GF-D8 (cell line): ENCODE measurements at places on chromosomes 6 and 20.

- DNase-seq = no peak
Measured at GRCh38 chr6:137390334-137390733, 103.9 kb downstream of the OLIG3 start.

- no peak for DNase-seq
Measured at GRCh38 chr6:35470663-35471120, 2.5 kb downstream of the RPL10A start.

- no peak for DNase-seq
Measured at GRCh38 chr20:48617481-48617880, 210.3 kb downstream of the PREX1 start.

GRCh38 chr20:19099596-19100545 is 112.6 kb upstream of the SLC24A3 start:
- no peak for DNase-seq

DNA sequence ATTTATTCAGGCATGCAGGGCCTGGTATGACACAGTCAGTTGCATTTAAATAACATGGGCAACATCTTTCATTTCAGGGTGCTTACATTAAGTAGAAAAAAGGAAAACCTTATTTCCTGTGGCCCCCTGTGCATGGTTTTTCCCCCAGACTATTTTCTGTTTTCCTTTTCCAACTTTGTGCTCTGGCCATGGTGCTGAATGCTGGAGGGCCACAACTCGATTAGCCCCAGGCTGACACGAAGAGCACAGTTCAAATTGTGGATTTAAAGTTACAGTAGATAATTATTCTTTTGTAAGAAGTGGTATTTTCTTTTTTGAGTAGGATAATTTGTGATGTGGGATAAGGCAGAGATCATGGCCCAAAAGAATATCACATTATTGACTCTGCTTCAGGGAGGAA is 332.0 kb downstream of the HAO1 start:
- DNase-seq = no peak

GRCh38 chr6:146905181-146905704 is 299.0 kb upstream of the STXBP5 start:
- no peak for DNase-seq

- DNase-seq = no peak
Measured at GRCh38 chr6:10999994-11000393, 44.1 kb downstream of the ELOVL2 start.

DNA sequence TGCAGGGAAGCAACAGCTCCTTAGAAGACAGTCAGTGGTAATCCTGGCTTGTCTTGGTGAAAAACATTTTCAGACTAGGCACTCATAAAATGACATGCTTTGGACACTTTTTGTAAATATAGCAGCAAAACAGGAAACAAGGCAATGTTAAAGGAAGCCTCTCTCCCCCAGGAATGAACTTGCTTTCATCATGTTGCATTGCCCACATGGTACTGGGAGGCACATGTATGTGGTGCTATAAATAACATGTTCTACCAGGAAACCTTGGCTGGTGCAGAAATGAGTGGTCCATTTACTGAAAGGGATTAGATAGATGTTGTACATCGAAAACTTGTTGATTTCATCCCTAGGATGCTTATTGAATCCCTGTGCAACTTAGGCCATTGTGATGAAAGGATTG is 121.4 kb upstream of the RREB1 start:
- DNase-seq = no peak

DNA sequence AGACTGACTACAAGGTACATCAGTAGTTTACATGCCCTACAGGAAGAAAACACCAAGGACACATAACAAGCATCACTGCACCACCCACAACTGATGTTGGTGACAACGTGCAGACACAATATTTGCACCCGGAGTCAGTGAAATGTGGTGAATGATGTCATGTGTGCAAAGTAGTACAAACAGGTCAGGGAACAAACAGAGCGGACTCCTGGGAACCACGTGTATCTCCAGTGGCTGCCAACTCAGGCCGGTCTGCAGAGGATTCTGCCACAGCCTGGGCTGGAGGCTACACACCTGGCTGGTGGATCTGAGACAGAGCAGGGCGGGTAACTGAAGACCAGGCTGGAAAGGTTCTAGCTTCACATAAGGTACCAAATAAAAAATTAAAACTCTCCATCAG is 28.2 kb upstream of the RPS6KA2 start:
- no peak for DNase-seq

- no peak for DNase-seq
Measured at GRCh38 chr20:60038400-60039008, 80.3 kb downstream of the CDH26 start.

DNA sequence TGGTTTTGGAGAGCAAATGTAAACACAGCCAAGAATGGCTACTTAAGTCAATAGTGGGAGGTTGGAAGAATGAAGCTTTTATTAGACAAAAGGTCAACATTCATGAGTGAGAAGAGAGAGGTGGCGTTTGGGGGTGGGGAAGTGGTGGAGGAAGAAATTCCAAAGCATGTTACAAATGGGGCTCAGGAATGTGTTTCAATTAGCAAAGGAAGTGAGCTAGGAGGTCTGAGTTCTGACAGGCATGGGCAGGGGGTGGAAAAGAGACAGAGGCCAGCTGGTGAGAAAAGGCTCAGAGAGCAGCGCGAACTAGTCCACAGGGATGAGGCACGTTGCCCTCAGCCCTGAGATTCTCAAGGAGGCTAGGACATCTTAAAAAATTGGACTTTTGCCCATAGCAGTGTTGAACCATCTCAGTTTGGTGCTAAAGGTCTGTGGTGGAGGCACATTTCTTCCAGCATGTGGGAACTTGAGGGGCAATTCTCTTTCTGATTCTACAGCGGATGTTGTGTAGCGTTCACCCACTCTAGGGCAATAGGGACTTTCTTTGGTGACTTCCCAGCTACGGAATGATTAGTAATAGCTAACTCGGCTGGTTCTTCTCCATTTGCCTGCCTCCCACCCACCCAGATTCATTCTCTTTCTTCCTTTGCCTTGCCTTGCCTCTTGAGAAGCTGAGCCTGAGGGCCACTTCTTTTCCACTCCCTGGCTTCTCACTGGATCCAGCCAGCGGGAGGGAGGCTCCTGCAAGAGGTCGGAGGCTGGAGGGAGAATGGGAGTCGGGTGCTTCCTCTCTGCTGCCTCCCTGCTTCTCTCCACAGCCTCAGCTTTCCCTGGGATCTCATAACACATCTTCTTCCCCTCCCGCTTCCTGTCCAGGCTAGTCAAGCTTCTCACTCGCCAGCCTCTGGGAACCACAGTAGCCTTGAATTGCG is 45.1 kb upstream of the NEDD9 start:
- DNase-seq = no peak

DNA sequence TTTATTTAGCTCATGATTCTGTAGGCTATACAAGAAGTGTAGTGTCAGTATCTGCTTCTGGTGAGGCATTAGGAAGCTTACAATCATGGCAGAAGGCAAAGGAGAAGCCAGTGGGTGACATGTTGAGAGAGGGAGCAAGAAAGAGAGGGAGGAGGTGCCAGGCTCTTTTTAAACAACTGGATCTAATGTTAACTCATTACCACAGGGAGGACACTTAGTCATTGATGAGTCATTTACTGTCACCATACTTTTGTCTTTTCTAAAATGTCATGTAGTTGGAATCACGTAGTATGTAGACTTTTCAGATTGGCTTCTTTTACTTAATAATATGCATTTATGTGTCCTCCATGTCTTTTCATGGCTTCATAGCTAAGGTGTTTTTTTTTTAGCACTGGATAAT is 58.1 kb downstream of the NUS1 start:
- no peak for DNase-seq

DNA sequence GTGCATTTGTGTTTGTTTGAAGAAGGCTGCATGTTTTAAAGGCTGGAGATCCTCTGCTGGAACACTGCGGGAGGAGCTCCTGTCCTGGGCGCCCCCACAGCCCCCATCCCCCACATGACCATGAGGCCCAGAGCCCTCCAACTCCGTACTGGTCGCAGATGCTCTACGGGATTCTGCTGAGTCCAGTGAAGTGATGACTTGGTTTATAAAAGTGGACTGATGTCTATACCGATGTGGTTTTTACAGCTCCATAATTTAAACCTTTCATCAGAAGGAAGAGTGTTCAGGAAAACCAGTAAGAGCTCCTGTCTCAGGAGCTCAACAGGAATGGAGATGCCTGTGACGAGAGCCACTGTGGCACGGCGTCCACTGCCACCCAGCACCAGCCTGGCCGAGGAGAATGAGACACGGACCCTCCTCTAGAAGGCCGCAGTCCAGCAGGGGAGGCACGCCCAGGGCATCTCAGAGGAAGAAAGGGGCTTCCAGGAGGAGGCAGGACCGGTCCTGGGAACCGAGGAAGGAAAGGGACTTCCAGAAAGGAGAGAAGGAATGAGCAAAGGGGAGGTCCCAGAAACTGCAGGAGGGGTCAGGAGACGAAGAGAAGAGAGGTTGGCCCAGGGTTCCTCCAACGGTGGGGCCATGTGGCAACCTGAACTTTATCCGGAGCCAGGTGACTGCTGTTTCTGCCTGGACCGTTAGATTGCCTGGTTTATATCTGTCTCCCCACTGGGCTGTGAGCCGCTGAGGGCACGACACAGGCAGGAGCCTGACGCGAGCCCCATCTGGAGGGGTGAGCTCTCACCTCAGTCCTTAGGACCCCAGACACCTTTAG is 26.9 kb downstream of the BFSP1 start:
- DNase-seq = no peak

- DNase-seq = no peak
Measured at GRCh38 chr6:117345292-117345610, 79.9 kb downstream of the VGLL2 start.

GRCh38 chr6:105988321-105988720 is 97.8 kb upstream of the PRDM1 start:
- no peak for DNase-seq

DNA sequence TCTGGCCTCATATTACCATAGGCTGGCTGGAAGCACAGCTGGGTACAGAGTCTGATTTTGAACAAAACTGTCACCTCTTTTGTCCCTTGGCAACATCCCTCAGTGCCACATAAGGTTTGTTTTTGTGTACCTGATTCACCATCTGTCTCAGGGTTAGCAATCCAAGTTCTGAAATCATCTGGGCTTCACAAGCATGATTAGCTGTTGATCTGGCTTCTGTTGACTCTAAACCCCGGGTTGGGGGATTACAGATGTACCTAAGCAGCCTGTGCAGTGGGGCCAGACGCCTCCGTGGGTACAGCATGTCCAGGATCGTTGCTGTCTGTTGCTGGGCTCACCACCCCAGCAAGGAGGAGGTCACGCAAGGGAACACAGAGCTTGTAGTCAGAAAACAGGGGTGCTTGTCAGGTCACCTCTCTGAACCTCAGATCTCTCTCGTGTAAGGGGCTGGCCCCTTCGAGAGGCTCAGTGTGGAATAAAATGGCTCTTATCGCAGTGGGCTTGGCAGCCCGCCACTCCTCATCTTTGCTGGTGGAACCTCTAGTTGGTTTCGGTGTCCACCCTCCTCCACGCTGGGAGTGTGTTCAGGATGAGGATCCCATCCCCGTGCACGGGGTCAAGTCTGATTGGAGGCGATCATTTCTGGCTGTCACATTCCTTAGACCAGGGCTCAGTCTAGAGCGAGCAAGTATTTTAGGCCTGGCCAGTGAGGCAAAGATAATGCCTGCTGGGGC is 39.2 kb upstream of the ZNF831 start:
- no peak for DNase-seq

DNA sequence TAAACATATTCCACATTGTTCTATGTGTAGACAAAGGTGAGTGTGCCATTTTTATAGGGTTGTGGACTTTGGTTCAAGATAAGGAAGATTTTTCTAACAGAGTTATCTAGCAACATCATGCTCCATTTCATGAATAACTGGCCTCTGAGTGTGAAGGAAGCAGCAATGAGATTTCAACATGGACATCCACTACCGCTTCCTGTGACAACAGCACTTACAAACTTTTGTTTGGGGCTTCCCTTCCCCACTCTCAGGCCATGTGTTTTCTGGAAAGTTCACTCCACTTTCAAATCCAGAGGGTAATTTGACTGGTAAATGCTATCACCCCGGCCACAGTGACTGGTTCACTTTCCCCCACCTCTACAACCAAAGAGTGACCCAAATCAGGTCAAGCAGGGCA is 38.1 kb upstream of the PROKR2 start:
- DNase-seq = peak; percentile 29

- DNase-seq = no peak
Measured at GRCh38 chr6:32074996-32075532, 34.1 kb downstream of the TNXB start.

- no peak for DNase-seq
Measured at GRCh38 chr6:26360451-26361416, 4.3 kb upstream of the BTN3A2 start.

DNA sequence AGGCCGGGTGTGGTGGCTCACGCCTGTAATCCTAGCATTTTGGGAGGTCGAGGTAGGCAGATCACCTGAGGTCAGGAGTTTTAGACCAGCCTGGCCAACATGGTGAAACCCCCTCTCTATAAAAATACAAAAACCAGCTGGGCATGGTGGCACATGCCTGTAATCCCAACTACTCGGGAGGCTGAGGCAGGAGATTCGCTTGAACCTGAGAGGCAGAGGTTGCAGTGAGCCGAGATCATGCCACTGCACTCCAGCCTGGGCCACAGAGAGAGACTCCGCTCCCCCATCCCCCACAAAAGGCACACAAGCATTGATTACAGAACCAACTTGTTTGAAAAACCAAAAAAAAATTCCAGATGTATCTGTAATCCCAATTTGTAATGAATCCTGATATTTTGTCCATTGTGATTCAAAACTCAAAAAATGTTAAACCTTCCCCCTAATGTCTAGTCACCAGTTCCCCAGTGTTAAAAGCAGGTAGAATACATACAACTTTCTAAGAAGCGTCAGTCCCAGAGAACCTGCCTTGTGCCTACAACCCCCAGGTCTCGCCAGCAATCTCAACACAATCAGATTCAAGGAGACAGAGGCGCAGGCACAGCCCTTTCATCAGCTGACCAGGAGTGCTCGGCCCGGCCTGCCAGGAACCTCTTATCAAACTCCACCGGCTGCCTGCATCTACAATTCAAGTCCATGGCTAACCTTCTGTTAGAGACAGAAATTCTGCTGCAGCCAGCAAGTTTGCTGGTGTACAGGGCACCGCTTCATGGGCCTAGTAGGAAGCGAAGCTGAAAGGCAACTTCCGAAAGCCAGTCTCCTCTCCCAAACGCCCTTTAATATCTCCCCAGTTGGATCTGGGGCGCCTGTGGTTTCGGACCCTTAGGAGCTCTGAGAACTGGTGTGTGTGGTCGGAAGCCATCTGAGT is 2.1 kb downstream of the EZR start:
- no peak for DNase-seq

- DNase-seq = no peak
Measured at GRCh38 chr6:3693831-3694230, 57.7 kb downstream of the PXDC1 start.

- DNase-seq = no peak
Measured at GRCh38 chr6:125354649-125355048, 52.9 kb upstream of the HDDC2 start.

- DNase-seq = no peak
Measured at GRCh38 chr6:34370361-34370760, 22.1 kb downstream of the NUDT3 start.

- DNase-seq = no peak
Measured at GRCh38 chr6:34718976-34719375, 22.4 kb upstream of the ILRUN start.

GRCh38 chr6:162050579-162050978 is 677.0 kb downstream of the PRKN start:
- DNase-seq = no peak
